Globus pallidus (tissue), 1 donor: ENCODE measurements at places on chromosomes 4 and X.

GRCh38 chr4:16293210-16293838, 67.1 kb upstream of the TAPT1 start:
- DNase-seq: no peak

- DNase-seq: no peak
Measured at GRCh38 chrX:1719270-1719669, 104.4 kb downstream of the ASMT start.

DNA sequence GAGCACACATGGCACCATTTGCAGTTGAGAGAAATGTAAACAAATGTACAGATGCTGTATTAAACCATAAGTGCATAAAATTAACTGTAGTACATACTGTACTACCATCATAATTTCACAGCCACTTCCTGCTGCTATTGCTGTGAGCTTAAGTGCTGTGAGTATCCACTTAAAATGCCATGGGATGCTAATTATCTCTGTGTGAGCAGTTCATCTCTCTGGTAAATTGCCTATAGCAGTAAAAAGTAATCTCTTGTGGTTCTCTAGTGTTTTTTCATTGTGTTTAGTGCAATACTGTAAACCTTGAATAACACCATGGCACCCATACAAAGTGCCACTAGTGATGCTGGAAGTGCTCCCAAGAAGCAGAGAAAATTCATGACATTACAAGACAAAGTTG, 9.9 kb upstream of the SCOC start:
- no peak for DNase-seq

DNA sequence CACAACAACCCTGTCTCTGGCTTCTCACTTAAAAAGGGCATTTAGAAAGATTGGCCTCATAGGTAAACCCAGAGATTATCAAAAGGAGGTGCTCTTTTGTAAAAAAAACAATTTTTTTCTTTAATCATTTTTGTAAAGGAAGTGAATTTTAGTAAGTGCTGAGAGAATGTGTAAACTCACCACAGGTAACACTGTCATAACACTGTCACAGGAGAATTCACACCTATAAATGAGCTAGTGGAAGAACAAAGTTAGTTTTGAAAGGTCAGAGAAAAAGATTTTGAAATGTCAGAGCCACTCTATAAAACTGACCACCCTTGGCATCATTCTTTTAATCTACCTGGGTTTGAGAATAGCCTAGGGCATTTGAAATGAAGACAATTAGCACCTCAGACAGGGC, 3.3 kb upstream of the SH2D1A start:
- no peak for DNase-seq

GRCh38 chr4:171834640-171835039, 21.4 kb downstream of the GALNTL6 start:
- DNase-seq: no peak

DNA sequence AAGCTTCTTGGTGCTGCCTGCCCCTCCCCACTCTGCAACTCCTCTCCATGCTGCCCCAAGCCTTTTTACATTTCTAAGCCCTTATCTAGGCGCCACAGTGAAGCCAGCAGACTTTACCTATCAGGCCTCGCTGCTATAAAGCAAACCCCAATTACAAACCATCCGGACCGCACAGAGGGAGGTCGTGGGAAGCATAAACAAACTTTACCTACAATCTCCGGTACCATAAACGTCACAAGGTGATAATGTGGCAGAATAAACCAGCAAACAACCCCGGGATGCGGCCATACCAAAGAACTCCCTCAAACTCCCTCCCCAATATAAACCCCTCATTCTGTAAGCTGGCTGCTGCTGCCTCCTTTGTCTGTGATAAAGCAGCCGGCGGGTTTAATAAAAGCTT, 54.0 kb upstream of the ZCCHC13 start:
- no peak for DNase-seq

DNA sequence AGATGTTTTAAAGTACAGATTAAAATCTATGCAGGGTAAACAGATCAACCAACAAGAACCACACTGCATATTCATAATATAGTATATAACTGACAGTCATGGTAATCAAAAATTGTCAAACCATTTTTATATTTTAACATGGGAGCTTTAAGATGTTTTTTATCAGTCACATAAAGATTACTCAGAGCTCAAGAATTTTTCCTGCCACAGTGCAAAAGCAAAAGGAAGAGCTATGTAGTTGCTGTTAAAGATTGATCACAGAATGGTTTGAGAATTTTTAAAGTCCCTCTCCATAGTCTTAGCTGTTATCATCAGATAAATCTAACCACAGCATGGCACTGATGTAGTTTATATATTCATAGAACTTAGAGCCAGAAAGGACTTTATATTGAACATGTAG, 8.5 kb downstream of the RAB9B start:
- no peak for DNase-seq

DNA sequence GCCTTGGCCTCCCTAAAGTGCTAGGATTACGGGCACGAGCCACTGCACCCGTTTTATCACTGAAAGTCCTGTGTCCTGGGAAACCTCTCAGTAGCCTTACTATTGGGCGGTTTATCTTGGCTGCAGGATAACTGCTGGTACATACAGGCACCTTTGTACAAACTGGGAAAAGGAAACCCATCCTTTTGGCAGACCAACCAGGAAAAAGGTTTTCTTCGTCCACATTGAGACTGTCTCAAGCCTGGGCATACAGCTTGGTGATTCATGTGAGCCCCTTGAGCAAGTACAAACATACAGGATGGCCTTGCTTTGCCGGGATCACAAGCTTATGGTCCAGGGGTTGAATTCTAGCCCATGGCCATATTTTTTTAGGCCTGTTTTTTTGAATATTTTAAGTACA, 32.8 kb downstream of the RWDD4 start:
- DNase-seq: no peak

GRCh38 chrX:368811-369562, 17.7 kb downstream of the PPP2R3B start:
- DNase-seq: no peak

DNA sequence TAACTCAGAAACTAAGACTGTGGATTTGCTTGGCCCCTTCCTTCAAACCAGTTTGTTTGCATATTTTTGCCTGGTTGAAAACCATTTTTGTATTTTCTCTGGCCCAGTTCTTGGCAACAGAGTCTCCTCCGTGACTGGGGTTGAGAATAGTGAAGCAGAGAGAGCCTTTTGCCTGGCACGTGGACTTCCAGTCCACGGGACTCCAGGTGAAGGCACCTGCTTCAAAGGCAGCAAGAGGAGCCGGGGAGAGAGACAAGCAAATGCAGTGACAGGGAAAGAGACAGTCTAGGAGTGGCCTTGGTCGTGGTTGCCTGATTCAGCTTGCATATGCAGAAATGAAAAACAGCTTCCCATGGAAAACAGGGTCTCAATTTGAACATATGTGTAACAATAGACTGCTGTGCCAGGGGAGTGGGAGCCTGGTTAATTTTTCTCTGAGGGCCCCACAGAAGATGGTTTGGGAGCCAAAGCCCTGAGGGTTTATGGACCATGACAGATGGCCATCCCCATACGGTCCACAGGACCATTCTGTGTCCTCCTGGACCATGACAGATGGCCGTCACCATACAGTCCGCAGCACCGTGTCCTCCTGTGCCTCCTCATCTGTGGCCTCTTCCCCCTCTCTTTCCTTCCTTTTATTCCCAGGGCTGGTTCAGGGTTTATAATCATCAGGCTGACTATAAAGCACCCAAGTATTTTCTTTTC, 272.2 kb upstream of the RASGEF1B start:
- DNase-seq: no peak

DNA sequence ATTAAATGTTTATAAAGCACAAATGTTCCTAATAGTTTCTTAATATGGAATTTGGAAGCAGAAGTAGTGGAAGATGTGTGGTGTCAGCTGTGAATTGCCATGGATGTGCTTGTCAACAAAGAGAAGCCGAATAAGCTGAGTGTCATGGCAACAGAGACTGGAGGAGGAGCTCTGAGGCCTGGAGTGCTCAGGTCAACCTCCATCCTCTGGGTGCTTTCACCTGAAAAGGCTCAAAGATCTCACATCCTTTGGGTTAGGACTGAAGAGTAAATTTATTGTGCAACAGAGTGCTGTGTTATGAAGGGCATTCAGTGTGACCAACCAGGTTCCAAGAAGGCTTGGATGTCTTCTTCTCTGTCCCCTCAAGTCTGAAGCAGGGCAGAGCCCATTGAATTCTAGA, 18.7 kb downstream of the SGMS2 start:
- no peak for DNase-seq

DNA sequence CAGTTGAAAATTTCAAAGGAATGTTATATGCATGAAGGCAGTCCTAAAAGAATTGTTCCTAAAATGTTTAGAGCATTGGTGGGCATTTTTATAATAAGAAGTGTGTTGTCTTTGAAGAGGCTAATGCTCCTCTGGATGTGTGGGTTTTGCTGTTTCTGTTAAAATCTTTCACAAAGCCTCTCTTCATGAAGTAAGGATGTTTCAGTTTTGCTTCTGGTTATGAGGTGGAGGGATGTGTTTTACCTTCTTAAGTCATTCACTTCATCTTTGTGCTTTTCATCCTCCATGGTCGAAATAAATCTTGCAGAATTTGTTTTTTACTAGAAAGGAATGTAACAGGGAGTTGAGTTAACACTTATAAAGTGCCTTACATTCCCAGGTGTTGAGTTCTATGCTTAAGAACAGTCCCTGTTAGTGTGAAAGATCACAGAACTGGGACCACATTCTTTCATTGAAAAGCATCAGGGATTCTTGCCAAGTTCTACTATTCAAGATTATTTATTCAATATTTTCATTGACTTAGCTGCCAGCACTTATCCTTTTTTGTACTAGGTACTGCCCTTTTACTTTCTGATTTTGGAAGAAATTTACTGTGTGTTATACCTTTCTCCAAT, 21.1 kb downstream of the FHIP1A start:
- DNase-seq: no peak

DNA sequence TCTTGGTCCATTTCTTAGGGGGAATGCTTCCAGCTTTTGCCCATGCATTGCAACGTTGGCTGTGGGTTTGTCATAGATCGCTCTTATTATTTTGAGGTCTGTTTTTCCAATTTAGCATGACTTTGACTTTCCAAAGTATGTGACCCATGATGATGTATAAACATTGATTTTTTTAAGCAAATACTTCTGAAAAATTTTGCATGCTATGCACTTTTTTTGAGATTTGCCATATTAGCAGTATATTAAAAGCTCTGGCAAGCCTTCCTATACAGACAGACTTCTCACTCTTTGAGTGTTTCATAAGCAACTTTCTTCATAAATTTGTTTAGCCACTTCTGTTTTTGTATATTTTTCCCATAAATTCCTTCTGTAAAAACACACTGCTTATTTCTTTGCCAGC, 746.4 kb upstream of the LCORL start:
- no peak for DNase-seq

DNA sequence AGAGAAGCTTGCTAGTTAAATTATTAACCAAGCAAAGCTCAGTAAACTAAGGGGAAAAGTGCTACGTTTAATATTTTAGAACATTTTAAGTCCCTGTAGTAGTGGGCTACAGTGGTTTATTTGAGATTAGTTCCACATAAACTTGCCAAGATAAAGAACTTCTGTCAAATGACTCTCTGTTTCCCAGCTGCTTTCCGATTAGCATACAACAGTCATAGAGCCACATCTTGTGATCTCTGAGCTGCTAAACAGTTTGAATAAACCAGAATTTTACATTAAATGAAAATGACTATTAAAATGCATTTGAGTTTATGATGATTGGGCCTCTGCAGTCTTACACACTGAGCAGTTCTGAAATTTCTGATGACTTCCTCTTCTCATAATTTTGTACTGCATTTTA, 568.5 kb downstream of the IQCM start:
- no peak for DNase-seq

- DNase-seq: no peak
Measured at GRCh38 chr4:173014113-173014558, 154.5 kb upstream of the GALNT7 start.

- DNase-seq: no peak
Measured at GRCh38 chrX:41607264-41607832, 81.4 kb upstream of the GPR34 start.

- no peak for DNase-seq
Measured at GRCh38 chr4:154389148-154389547, 102.5 kb downstream of the DCHS2 start.

- no peak for DNase-seq
Measured at GRCh38 chr4:150896497-150896896, 118.6 kb downstream of the LRBA start.
